NCI-H2107 (cell line): ENCODE measurements at places on chromosomes 7 and 10.

DNA sequence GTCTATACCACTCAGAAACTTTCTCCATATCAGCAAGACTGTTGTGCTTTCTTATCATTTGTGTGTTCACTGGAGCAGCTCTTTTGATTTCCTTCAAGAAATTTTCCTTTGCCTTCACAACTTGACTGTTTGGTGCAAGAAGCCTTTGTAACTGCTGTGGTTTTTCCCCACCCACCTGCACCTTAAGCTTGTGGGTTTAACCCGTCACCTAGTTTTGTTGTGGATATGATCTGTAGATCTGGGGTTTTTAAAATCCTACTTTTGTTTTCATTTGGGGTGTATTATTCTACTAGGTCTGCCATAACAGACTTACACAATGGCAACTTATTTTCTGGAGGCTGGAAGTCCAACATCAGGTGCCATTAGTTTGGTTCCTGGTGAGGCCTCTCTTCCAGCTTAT is 30.5 kb upstream of the CHST3 start:
- no peak for DNase-seq

DNA sequence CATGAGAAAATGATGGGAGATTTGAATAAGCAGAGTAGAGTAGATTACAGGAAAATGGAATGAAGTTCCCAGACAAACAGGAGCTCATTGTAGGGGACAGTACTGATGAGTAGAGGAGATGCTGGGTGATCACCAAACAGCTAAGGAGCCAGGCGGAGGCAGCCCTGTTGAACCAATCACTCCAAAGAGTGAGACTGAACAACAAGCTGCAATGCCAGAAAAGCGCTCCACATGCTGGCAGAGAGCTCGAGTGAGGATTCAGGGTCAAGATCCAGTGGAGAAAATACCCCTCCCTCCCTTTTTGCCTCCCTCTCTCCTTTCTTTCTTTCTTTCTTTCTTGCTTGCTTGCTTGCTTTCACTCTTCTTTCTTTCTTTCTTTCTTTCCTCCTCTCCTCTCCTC is 133.3 kb downstream of the PFKFB3 start:
- no peak for DNase-seq

DNA sequence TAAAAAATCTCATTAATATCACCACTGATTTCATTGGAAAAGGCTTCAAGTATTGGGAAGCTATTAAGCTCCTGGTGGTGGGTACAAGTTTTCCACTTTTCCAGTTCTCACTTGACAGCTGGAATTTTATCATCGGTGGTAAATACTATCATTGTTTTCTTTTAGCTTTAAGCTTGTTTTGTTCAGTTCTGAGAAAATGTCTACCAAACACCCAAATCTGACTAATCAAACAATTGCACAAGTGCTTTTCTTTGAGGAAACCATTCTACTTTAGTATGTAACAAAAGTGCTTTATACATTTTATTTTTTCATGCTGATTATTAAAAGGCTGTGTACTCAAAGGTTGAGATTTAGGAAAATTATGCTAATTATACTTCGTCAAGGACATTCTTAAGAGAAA is 7.9 kb downstream of the PRPF18 start:
- DNase-seq: no peak

GRCh38 chr10:89555688-89556445 is 20.5 kb upstream of the SLC16A12 start:
- no peak for DNase-seq

GRCh38 chr10:112552593-112553110 is 105.6 kb downstream of the VTI1A start:
- DNase-seq: no peak

DNA sequence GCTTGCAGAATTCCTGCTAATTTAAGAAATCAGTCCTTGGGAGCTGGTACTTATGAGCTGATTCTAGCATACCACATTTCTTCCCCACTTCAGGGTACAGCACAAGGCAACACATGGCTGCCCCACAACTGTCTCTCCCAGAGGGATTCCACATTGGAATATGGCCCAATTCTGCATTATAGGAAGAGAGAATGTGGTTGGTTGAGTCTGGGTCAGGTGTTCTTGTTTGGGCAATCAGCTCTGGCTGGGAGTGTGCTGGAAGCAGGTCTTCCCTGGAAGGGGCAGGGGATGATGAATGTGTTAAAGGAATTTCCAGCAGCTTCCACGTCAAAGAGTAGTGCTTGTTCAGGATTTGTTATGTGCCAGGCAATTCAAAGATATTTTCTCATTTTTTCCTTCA is 95.7 kb downstream of the BUB3 start:
- DNase-seq: no peak

DNA sequence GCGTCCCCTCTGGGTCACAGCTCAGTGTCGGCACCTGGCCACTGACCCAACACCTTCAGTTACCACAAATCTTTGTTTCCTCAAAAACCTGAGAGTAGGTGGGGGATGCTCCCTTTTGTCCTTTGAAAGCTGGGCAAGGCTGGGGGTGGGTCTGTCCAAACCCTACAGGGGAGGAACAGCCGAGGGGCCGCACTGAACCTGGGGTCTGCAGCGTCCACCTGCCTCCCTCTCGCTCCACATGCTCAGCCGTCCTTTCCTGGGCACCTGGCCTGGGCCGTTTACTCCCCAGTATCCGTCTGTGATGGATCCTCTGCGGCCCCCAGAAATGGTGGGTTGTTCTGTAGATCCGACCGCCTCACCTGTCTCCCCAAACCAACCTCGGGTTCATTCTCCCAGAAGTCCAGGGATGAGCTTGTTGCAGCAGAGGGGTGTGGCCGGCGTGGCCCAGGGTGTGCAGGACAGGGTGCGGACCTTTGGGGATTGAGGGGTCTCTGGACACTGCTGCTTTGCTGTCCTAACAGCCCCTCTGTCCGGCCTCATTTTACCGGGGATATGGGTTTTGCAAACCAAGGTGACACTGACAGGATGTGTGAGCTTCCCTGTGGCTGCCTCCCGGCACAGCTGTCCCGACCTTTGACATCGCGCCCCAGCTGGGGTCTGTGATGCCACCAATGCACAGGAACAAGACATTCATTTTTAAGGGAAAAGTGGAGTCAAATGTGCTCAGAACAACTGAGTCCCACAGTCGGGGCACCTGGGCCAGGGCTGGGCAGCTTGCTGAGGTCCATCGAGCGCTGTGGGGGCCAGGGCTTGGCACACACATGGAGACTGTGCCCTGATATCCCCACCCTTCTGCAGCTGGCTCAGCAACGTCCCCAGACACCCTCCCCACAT is 115.9 kb downstream of the VIPR2 start:
- no peak for DNase-seq
